Epithelial cell of proximal tubule (primary cell): ENCODE measurements at places on chromosomes 16 and 17. TPM values are rescaled to one million over a fixed set of nuclear protein-coding genes. Genes with fewer than 3 reads are reported as not detected.

- no peak for DNase-seq
Observed at GRCh38 chr17:66123163-66123562, 68.8 kb downstream of the CEP112 start.

GRCh38 chr17:9195411-9195810 lies 174.1 kb downstream of the NTN1 start:
- DNase-seq = no peak

The RGS11 gene
- 1.0 TPM in 1 of 2 replicates, not detected in the other for total RNA-seq

The BCAR1 gene
- 125 and 136 TPM in 2 replicates for total RNA-seq

DNA sequence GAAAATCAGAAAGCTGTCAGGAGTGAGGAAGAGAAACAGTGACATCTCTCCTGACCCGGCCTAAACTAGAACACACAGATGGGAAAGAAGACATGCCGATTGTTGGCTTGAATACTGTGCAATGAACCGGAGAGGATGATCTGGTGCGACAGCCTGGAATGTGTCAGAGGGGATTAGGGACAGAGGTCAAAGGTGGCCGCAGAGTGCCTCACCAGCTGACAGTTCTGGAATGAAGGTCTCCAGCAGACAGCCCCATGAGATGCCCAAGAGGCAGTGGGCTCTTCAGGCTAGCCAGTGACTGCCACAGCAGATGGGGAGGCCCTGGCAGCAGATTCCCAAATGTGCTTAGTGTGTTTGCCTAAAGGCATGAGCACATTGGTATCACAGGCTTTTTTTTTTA lies 623.2 kb downstream of the CDH8 start:
- no peak for DNase-seq

The PLLP gene
- total RNA-seq = 2.5 and 6.1 TPM in 2 replicates

The ZFP3 gene
- 1.2 and 1.7 TPM in 2 replicates for total RNA-seq

The TBX4 gene
- not detected in 2 replicates for total RNA-seq

The SLC52A1 gene
- total RNA-seq = 0.07 and 1.3 TPM in 2 replicates

The TP53TG3B gene
- total RNA-seq = not detected in 2 replicates

DNA sequence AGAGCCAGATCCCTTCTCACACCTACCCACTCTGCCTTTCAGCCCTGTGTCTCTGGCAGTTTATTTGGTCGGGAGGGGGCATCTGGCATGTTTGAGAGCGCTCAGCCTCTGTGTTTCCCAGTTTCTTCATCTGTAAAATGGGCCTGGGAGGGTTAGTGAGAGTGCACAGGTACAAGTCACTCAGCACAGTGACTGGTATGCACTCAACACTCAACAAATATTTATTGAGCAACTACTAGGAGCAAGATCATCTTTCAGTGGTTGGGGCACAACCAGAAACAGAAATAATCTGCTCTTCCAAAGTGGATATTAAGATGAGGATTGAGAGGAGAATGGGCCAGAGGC lies 13.7 kb upstream of the SRCIN1 start:
- no peak for DNase-seq

- no peak for DNase-seq
Observed at GRCh38 chr17:557371-557770, 157.3 kb downstream of the VPS53 start.

DNA sequence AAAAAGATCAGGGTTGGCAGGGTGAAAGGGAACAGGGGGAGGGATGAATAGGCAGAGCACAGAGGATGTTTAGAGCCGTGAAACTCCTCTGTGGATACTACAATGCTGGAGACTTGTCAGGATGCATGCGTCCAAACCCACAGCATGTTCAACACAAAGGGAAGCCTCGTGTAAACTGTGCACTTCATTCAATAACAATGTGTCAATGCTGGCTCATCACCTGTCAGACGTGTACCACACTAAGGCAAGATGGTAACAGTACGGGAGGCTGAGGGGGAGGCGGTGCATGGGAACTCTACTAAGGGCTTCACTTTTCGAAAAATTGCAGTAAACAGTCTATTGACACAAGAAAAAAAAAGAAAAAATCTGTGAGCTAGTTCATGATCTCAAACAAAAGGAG lies 63.7 kb downstream of the C16orf95 start:
- DNase-seq = no peak

DNA sequence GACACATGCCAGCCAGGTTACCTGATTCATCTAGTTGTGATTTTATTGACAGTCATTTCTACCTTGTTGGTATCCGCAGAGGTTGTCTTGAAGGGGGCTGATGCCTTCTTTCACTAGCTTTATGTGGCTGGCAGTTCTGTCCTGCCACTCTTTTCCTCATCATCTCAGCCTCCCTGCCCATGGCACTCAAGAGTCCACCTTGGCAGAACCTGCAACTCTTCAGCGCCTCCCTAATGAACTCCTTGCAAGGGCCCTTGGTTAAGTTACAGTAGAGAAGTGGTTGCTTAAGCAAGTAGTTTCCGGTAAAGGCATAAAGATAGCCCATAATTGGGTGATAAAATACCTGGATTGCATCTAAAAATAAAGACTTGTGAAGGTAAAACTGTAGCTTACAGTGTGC lies 489.9 kb downstream of the WWOX start:
- DNase-seq = no peak

- DNase-seq = no peak
Observed at GRCh38 chr16:67846063-67846319, 742 bp upstream of the NUTF2 start.

DNA sequence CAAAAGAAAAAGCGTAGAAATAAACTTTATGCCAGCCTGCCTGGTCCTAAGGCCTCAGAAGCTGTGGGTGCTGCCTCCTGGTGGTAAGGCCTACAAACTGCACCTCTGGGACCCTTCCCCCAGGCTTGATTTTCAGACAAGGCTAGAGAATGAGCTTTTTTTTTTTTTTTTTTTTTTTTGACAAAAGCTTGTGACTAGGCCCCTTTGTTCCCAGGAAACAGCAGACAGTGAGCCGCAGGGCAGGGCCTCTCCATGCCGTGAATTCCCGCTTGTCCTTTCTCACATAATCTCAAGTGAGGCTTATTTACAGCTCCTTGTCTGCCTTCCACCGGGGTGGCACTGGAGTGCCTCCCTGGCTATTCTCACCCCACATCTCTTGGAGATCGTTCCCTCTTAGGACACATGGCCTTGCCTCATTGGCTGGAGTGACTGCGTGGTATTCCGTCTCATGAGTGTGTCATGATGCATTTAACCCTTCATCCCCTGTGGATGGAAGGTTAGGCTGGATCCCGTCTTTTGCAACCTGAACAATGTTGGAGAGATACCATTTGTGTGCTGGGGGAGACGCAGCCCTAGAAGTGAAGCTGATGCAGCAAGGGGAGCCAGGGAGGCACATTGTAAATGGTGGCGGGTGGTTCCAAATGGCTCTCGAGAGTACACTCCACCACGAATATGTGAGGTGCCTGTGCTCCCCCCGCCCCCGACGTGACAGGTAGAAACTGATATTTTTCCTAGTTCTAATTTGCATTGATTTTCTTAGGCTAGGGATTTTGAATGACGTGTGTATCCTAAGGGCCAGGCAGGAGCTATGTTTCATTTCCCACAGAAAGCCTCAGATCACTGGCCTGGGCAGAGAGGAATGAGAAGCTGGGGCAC lies 49.6 kb downstream of the USP22 start:
- no peak for DNase-seq

DNA sequence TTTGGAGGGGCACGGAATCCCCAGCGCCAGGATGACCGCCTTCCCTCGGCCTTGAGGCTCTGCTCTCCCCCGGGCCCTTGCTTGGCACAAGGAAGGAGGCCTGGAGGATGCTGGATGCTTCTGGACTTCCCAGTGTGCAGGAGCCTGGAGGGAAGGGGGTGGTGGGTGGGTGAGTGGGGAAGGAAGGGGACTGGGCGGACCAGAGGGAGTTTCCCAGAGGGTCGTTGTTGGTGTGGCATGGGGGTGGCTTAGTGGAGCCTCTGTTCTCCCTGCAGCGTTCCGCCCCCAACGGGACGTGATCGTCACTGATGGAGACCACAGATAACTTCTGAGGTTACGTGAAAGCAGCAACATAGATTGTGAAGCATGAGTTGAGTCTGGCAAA lies 140.0 kb downstream of the IRF8 start:
- no peak for DNase-seq

DNA sequence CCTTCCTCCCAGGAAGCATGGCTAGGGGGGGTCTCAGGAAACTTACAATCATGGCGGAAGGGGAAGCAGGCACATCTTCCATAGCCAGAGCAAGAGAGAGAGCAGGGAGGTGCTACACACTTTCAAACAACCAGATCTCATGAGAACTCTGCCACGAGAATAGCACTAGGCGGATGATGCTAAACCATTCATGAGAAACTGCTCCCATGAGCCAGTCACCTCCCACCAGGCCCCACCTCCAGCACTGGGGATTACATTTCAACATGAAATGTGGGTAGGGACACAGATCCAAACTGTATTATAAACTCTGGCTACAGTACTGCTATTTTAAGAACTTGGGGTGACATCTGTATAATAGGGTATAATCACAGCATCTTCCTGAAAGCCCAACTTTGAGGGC lies 83.1 kb upstream of the CACNG5 start:
- no peak for DNase-seq

DNA sequence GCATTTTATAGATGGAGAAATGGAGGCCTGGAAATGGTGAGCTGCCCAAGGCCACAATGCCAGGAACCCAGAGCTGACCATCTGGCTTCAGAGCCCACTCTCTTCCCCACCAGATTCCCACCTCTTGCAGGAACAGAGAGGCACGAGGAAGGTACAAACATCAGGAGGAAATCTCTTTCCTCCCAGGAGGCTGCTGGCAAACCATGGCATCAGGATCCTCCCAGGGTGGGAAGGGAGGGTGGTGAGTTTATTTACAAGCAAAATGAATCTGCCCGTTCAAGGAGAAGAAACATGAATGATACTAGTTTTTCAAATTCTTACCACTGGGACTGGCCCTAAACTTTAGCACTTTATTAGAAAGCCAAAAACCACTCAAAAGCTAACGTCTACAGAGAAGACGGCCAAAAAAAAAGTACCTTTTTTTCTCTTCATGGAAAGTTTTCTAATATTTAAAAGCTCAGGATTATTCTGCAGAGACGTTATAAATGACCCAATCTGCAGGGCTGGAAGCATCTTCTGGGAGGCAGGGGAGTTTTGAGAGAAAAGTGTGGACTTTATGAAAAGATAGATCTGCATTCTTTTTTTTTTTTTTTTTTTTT lies 79.1 kb downstream of the NXN start:
- DNase-seq = no peak

The NME2 gene
- total RNA-seq = 840 and 1,223 TPM in 2 replicates

The GPR139 gene
- total RNA-seq = not detected in 2 replicates

- DNase-seq = no peak
Observed at GRCh38 chr16:8828541-8829165, 31.0 kb downstream of the PMM2 start.

The TBC1D3K gene
- not detected in 2 replicates for total RNA-seq

- DNase-seq = no peak
Observed at GRCh38 chr16:85751698-85752501, 1.0 kb upstream of the C16orf74 start.

The IGFBP4 gene
- total RNA-seq = 57.6 and 67.7 TPM in 2 replicates

- no peak for DNase-seq
Observed at GRCh38 chr16:77690416-77690815, 31.9 kb upstream of the NUDT7 start.

The ZNF205 gene
- total RNA-seq = 15.8 and 22.1 TPM in 2 replicates

DNA sequence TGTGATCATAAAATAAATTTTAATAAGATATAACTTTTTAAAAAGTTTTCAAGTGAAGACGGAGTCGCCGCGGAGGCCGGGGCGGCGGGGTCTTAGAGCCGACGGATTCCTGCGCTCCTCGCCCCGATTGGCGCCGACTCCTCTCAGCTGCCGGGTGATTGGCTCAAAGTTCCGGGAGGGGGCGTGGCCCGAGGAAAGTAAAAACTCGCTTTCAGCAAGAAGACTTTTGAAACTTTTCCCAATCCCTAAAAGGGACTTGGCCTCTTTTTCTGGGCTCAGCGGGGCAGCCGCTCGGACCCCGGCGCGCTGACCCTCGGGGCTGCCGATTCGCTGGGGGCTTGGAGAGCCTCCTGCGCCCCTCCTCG lies at the start of gene FOXC2:
Gene FOXC2 (plus strand): TSS at position 229 of the 365 bp plus-strand sequence. CDS start 507 bp downstream, outside the sequence.
- no peak for DNase-seq

The TMC8 gene
- 1.2 TPM in 2 replicates for total RNA-seq

- DNase-seq = no peak
Observed at GRCh38 chr16:24681793-24682192, 47.7 kb upstream of the TNRC6A start.

DNA sequence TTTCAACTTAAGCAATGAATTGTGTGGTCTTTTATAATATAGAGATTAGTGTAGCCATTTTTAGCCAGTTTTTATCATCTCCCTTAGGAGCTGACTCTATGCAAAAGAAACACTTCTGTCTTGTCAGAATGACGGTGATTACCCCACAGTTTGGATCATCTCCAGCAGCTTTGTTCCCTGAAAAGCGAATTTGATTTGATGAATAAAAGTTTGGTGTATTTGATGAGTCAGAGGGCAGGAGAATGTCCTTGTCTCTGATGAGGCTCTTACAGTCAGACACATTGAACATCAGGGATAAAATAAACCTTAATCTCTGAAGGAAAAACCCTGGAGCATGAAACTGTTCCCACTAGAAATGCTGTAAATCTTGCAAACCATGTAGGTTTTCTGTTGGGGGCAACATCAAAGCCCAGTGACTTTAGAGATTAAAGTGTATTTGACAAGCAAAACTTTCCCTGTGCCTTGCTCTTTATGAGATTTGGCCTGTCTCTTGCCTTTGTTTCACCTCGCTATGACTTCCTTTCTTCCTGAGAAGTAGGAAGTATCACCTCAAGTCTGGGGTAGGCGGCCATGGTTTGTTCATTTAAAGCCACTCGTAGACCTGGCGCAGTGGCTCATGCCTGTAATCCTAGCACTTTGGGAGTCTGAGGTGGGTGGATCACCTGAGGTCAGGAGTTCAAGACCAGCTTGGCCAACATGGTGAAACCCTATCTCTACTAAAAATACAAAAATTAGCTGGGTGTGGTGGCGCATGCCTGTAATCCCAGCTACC lies 209.3 kb downstream of the FTO start:
- DNase-seq = no peak

GRCh38 chr16:50709061-50709684 lies 15.8 kb downstream of the NOD2 start:
- no peak for DNase-seq

DNA sequence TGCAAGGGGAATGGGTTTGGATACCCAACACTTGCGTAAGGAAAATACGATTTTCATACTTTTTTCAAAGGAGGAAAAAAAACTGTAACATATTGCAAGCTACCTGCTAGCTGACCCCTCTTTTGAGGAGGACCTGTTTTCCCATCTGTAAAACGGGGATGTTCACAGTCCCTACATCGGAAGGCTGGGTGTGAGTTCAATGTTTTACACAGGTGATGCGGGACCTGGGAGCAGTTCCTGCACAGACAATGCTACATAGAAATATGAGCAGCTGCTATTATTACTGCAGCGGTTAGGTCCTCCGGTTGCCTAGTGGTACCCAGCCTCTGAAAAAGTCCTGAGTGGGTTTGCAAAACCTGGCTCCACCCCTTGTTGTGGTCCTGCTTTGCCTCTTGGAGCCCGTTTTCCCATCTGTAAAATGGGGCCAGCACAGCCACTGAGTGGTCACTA lies 3.5 kb downstream of the SOCS1 start:
- no peak for DNase-seq

- no peak for DNase-seq
Observed at GRCh38 chr16:81885976-81886586, 107.0 kb downstream of the PLCG2 start.

DNA sequence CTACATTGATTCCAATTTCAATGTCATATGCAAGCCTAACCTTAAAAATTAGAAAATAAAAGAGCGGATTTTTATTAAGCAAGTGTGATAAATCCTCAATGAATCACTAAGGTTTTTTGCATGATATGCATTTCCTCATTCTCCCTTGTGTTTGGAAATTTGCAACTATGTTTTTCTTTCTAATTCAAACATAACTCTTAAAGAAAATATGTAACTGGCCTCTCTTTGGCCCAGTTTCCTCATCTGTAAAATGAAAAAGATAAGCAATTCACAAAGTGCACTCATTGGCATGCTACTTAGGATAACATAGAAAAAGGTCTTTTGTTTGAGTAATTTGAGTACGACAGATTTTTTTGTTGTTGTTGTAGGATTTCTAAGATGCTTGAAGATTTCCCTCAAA lies 295.5 kb downstream of the CDH11 start:
- DNase-seq = no peak
